ENCODE measurements at places on chromosomes 7 and 10. TPM values are rescaled to one million over a fixed set of nuclear protein-coding genes. Genes with fewer than 3 reads are reported as not detected.

Gene TEX47
- not detected for total RNA-seq

Gene SPDYE11
- total RNA-seq: not detected

Gene GOLGA7B
- 0.25 TPM for total RNA-seq

Gene ANK3
- 6.2 TPM for total RNA-seq

Gene FAM25A
- total RNA-seq: not detected

Gene GALNT11
- total RNA-seq: 18.0 TPM

Gene CPEB3
- total RNA-seq: 1.8 TPM

Gene DRGX
- total RNA-seq: not detected

Gene ZNF853
- 3.9 TPM for total RNA-seq

Gene RNF32
- total RNA-seq: 0.57 TPM

Gene HPSE2
- not detected for total RNA-seq

Gene ERCC6
- total RNA-seq: 14.9 TPM

Gene CTTNBP2
- total RNA-seq: not detected

Gene COL17A1
- total RNA-seq: not detected

Gene LLCFC1
- total RNA-seq: not detected

Gene HPS1
- 47.8 TPM for total RNA-seq

Gene WBP1L
- total RNA-seq: 12.7 TPM
